Effector CD4-positive, alpha-beta T cell (primary cell): ENCODE measurements at places on chromosomes 12 and 14.

DNA sequence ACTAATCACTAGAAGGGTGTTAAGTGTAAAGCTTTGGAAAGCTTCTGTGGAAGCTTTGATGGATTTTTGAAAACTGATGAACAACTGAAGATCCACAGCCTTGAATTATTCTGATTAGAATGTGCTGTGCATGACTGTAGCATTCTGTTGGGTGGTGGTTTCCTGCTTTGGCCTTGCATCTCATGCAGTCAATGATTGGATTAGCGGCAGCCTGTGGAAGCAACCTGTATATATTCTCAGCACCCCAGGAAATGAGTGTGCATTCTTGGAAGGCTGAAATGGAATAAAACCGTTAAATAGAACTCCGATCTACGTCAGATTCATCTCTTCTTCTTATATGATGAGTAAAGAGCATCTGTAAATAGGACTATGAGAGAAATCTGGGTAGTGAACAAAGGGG lies 120.2 kb downstream of the SLC16A7 start:
- no peak for DNase-seq

DNA sequence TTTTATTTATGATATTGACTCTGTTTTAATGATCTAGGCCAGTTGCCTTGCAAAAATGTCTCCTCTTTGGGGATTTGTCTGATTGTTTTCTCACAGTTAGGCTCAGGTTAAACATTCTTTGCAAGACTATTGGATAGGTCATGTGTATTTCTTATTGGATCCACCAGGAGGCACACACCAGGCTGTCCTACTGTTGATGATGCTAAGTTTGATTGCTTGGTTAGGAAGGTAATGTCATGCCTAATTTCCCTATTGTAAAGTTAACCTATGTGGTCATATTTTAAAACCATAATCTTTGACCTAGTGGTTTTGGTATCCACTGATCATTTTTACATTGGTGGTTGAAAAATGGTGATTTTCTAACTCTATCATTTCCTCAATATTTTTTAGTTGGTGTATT lies 137.1 kb downstream of the BRMS1L start:
- no peak for DNase-seq

GRCh38 chr14:52711666-52712065 lies 4.7 kb downstream of the PSMC6 start:
- no peak for DNase-seq

- DNase-seq, result no peak
These were observed 705.1 kb downstream of the MED13L start for GRCh38 chr12:115572440-115572839.

DNA sequence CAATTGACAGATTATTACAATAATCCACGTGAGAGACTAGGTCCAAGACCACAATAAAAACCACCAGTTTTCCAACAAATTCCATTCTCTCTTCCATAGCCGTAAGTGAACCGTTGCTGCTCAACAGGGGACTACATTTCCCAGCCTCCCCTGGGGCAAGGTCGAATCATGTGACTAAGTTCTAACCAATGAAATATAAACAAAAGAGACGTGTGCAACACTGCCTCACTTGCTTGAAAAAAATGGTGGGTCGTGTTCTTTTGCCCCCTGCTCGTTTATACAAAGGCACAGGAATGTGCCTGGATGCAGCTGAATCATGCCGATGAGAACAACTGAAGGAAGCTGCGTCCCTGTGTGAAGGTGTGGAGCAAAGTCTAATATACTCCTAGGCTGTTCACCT lies 51.1 kb downstream of the HSPB8 start:
- DNase-seq, result no peak

DNA sequence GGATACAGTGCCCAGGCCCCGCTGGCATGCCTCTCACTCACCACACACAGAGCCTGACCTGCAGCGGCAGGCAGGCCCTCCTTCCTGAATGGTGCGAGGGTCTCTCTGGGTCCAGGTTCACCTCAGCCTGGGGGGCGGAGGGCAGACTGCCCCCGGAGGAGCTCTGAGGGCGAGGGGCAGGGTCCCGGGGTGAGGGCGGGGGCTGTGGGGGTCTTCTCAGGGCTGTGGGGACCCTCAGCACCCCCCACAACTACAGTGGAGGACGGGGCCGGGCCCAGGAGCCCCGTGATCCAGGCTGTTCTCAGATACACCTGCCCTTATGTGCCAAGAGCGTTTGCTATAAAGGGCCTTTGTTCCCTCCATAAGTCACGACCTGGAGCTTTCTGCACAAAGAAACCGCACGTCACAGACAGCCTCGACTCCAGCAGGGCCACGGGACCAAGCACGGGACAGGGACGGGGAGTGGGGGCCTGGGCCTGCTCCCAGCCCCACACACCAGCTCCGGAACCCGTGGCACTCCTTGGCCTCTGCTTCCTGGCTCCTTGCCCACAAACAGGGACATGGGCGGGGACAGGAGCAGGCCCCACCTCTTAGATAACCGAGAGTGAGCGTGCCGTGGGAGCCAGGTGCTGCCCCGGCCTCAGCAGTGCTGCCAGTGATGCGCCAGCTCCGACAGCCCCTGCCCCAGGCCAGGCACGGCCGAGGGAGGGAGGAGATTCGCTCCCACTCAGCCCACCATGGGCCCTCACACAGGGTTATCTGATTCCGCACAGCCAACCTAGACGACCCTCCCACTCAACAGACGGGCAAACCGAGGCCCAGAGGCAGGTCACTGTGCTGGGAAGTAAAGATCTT lies 101.9 kb downstream of the RFLNA start:
- DNase-seq, result no peak

DNA sequence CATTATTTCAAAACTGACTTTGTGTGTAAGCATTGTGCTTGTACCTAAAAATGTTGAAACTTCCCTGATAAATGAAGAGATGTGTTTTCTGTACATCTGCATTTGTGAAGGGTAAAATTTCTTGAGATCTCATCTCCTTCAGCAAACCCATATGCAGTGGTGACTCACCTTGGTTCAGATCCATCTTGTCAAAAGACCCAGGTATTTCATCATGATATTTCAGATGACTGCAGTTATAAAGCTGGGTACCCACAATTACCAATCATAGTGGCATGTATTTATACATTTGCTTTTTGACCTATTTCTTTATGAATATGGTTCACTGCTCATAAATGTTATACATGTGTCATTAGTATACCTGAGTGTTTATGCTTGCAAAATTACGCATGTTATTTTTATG lies 1213.6 kb downstream of the GALC start:
- no peak for DNase-seq

DNA sequence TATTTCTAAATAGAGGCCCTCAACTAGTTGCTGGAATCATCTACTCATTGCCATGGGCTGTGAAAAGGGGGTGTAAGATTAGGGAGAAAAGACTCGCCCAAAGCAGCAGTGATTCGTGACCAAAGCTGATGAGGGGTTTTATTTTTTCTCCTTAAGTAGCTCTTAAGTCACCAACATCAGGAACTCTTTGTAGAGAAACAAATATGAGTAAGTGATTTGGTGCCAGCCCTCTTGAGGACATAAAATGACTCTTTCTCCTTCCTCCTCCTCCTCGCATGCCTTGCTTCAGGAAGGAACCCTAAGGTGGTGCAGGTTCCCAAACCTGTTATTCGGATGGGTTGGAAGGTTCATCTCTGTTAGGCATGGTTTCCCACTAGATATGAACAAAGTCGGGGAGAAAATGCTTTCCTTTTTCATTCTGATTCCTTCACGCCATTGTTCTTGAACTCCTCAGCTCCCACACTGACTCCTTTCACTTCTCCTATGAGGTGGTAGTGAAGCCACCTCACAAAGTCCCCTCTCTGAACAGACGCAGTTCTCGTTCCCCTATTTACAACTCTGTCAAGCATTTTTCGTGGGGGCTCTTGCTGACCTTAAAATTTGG lies 113.4 kb downstream of the ETV6 start:
- no peak for DNase-seq

GRCh38 chr12:132204063-132204792 lies 60.0 kb downstream of the NOC4L start:
- no peak for DNase-seq

GRCh38 chr14:80233470-80234089 lies 22.3 kb upstream of the DIO2 start:
- DNase-seq, result no peak
